SK-N-MC (cell line): ENCODE measurements at places on chromosomes 1 and 21.

- DNase-seq: no peak
Measured at GRCh38 chr1:8154621-8155052, 128.5 kb upstream of the ERRFI1 start.

- DNase-seq: no peak
Measured at GRCh38 chr1:17439250-17440073, at the start of gene RCC2. Gene RCC2, minus strand, starts transcription at chr1:17439677. Its CDS starts 1,163 bp downstream, at chr1:17438514.

- no peak for DNase-seq
Measured at GRCh38 chr1:115842948-115843347, 2.0 kb upstream of the NHLH2 start.

DNA sequence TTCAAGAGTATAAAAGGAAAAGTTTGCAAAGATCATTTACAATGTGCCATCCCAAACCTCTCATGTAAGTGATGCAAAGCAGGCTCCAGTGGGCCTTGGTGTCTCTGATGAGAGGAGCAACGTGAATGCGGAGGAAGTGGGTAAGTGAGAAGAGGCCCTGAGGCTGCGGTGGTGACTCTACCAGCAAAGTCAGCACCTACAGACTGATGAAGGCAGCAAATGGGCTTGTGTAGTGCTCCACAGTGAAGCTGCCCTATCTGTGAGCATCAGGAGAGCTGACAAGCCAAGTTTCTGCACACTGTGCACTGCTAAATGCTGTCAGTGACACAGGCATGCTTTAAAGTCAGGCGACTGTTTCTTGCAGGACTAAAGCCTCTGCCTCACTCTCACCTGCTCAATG lies 15.6 kb upstream of the RAP1A start:
- peak; percentile 42 for DNase-seq

GRCh38 chr1:67889466-67889865 lies 56.2 kb upstream of the GNG12 start:
- DNase-seq: no peak

- DNase-seq: no peak
Measured at GRCh38 chr1:28927648-28928313, 13.4 kb downstream of the EPB41 start.

DNA sequence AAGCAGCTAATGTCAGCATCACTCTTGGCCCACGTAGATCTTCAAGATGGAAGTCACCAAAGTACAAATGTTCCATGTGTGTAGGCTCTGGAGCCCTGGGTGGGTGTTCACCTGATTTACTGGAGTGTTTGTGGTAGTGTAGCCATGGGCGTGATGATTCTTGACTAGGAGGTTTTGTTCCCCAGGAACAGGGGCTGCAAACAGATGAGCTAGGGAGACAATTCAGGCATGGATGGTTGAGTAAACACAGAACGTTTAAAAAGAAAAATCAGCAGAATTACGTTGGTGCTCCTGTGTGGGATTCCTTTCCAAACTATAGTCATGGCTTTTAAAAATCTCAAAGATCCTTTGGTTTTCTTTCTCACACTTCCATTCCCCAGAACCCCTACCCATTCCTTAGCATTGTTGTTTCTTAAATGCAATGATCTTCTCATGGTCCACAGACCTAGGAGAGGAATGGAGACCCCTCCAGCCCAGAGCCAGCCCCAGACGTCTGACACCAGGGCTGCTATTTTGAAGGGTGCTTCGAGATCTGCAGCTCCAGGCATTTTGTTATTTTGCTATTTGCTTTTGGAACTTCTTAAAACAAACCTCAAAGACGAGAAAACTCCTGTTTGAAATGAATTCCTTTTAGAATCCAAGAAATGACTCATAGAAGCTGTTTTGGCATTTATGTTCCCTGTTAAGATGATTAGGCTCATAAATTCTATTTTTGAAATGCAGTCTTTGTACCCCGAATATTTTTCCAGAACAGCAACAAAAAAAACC lies 115.1 kb downstream of the ETS2 start:
- DNase-seq: no peak

DNA sequence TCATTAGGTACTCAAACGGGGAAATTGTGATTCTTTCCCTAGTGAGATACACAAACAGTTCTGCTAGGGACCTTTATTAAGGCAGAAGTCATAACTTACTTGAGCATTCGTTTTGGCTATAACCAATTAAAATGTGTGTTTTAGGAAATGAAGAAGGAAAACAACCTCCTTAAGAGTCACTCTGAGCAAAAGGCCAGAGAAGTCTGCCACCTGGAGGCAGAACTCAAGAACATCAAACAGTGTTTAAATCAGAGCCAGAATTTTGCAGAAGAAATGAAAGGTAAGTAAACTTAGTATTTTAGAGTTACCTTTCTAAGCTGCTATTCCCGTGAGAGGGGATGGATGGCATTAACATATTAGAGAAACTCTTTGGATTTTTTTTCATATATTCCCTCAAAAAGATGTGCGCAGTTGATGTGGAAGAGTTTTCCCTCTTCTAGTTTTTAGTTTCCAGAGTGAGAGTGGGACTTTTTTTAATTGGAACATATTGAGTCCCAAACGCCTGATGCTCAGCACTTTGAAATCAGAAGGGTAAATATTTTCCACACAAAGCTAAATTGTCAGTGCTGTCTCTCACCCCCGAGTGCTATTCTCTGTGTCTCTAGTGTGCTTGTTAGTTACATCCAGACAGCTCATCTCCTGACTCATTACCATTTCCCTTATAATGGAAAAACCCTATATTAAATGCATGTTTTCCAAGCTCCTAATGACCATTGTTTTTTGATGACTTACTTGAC lies 34.9 kb downstream of the CENPF start:
- DNase-seq: no peak

DNA sequence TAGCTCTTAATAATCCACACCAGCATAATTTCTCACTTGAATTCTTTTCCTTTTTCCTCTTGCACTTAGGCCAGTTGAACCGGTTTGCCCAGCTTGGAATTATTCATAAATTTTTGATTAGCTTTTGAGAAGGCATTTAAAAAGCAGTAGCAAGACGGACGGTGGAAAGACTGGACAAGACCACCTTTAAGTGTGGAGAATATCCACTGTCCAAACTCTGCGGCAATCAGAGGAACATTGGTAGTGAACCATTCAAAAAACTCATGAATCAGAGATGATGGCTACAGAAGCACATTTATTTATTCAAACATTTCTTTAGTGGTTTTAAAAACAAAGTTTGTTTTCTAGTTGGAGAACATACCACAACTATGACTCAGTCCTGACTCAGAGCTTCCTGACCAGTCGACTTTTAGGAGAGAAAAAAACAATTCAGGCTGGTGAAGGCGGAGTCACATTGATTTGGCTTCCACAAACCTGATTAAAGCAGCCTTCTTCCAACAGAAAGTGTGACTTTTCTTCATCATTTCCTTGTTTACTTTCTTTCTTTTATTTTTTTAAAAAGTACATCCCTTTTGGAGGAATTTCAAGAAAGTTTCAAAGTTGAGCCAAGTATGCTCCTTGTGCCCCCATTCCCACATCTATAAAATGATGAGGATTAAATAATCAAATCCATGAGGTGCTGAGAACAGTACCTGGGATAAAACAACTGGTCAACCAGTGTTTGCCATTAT lies 128.8 kb downstream of the ADSS2 start:
- DNase-seq: no peak

DNA sequence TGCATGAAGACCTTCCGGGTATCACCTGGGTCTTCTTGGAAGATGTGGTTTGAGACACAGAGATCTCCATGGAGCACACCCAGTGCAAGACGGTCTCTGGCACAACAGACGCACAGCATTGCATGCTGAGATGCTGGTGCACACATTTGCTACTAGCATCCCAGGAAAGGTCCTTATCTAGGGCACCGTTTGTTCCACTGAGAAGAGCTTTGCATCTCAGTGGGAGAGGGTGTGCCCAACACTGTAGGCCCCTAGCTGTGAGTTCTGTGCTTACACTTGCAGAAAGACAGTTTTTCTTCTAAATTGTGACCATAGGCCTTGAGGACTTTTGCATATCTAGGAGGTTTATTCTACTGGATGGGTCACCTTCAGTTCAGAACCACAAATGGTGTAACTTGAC lies 554.1 kb downstream of the MATN1 start:
- DNase-seq: no peak

DNA sequence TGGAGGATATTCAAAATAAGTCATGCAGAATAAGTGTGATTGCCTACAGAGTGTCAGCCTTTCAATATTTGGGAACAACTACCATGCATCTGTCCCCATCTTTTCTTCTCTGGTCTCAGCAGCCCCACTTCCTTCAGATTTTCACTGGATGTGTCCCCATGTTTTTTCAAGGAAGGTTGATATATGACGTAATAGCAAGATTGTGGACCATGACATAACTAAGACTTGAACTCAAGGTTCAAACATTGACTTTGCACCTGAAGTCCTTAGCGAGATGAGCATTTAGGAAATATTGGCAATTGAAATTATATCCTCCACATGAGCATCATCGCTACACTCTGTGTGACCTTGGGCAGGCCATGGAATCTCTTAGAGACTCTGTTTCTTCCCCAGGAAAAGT lies 5.8 kb downstream of the NAV1 start:
- no peak for DNase-seq

DNA sequence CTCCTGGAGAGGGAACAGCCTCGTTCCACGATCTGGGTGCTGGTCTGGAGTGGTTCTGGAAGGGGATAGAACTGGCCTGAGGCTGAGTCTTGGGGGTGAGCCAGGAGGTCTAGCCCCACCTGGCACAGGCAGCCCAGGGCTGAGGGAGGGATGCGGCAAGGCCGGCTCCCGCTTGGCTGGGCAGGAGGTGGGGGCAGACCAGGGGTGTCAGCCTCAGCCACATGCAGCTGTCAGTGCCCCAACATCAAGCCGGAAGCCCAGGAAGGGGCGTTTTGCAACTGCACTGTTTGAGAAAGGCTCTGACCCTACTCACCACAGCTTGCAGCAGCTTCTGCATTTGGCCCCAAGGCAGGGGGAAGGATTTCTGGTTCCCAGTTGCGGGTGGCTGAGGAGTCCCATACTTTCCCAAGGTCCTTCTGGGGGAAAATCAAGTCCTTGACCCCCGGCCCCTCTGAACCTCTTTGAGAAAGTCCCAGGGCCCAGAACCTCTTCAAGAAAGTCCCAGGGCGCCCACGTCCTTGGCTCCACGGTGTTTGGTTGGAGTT lies 2.0 kb downstream of the EFHD2 start:
- no peak for DNase-seq

- no peak for DNase-seq
Measured at GRCh38 chr21:14987370-14988170, 77.2 kb downstream of the NRIP1 start.

DNA sequence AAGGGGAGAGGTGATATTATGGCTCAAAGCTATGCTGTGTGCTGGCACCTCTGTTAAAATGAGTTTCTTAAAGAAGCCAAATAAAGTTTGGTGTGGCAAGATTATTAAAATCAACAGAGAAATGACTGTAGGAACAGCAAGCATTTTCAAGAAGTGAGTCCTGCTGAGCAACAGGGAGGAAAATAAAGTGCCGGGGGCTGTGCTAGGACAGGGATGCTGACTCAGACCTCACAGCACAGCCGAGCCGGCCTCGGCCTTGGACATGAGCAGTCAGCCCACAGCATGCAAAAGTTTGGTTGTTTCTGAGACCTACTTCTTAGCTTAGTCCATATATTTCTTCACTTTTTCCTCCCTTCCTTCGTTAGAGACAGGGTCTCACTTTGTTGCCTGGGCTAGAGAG lies 19.2 kb downstream of the CNIH3 start:
- no peak for DNase-seq
